ENCODE measurements at places on chromosomes 3 and 15.

- no peak for DNase-seq
Observed at GRCh38 chr15:86744198-86744780, 664.6 kb downstream of the AGBL1 start.

GRCh38 chr3:123655400-123655799 is 70.5 kb upstream of the HACD2 start:
- no peak for DNase-seq

DNA sequence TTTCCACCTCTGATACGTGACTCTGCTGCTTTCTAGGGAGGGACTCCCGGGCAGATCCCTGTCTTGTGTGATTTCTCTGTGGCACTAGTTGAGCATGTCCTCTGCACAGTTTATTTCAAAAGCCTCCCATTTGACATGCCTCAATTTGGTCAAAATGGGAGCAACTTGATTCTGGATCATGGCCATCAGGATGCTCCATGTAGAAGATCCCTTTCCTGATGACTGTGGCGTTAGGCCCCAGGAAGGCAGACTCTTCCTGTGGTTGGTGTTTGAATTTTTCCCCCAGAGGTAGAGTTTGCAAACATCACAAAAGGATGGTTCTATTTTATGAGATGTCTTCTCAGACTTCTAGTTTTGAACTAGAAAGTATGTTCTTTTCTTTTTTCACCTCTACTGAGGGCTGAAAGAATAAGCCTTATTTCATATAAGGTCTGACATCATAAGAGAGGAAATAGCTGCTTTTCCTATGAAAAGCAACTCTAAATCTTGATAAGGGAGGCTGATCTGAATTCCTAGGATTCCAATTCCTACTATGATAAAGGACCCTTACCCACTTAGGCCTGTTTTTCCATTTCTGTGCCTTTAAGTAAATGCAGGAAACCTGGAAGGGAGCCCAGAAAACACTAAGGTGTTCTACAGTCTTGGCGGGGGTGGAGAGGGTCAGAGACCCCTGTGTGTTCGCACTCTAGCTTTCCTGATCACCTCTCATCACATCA is 243.8 kb upstream of the CHRM5 start:
- DNase-seq, result no peak

DNA sequence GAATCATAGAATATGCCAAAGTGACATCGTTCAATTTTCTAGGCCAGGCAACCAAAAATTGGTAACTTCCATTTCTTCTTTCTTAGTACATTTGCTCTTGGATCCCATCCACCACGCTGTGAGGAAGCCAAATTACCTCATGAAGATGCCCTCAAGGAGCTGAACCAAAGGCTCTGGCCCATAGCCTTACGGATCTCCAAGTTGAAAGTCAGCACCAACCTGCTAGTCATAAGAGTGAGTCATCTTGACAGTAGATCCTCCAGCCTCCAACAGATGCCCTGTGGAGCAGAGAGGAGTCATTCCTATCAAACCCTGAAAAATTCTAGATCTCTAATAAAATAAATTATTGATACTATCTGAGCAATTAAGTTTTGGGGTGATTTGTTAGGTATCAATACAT is 322.5 kb upstream of the COL8A1 start:
- DNase-seq, result no peak

DNA sequence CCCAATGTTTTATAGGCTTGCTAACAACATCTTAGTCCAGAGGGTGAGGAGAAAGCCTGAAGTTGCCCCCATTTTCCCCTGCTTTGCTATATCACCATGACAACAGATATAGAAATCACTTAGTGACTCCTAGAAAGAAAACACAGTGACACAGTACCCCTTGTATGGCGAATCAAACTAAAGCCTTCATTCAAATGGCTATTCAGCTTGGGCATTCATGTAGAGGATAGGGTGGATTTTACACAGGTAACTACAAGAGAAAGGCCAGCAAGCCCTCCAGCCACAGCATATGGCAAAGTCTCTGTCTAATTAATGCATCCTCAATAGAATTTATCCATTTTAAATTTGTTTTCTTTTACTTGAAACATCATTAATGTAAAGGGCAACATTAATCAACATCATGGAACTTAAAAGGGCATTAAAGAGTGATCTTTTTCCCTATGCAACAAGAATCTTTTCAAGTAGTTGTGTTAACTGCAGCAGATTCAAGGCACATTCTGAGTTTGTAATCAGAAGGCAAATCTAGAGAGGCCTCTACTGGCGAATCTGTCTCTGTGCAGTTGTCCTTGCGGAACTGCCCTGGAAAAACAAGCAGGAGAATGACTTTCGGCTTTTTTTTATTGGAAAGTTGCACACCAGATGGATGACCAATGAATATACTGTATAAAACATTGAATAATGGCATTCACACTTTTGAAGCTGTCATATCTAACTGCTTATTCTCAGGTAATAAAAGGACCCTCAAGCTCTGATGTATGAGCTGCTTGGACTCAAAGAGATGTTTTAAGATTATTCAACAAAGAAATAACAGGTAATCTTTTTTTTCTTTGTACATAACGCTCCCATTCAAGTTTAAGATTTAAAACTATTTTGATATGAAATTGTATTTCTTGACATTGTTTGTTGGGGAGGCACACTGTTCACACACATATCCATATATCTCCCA is 621.7 kb upstream of the AGTR1 start:
- DNase-seq, result peak; percentile 22

GRCh38 chr15:70244978-70245542 is 147.3 kb upstream of the TLE3 start:
- DNase-seq, result no peak

Data from trophoblast cell (in vitro differentiated cells and primary cell).